Urothelium cell line (cell line): ENCODE measurements at places on chromosomes 7 and 10.

- no peak for DNase-seq
These were observed 12.2 kb downstream of the ADAM12 start for GRCh38 chr10:126375926-126376554.

GRCh38 chr7:108805808-108806397, 236.2 kb downstream of the DNAJB9 start:
- DNase-seq = peak; percentile 48

GRCh38 chr7:126700807-126701604, 551.7 kb downstream of the GRM8 start:
- DNase-seq = peak; percentile 71

- no peak for DNase-seq
These were observed 56.3 kb upstream of the ABCB5 start for GRCh38 chr7:20558963-20559716.

DNA sequence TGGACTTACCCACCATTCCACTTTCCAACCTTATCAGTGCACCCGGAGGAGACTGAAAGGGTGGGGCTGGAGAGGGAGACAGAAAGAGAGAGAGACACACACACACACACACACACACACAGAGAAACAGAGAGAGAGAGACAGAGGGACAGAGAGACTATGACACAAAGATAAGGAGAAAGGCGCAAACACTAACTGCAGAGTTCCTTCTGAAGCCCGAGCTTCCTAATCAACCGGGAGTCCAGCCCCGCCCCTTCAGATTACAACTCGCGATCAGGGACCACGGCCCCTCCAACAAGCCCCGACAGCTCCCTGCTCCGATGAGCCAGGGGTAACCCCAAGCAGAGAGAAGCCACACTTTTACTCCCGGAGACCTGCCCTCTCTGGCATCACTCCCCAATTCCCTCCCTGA, 499 bp downstream of the GAL3ST4 start:
- DNase-seq = no peak

DNA sequence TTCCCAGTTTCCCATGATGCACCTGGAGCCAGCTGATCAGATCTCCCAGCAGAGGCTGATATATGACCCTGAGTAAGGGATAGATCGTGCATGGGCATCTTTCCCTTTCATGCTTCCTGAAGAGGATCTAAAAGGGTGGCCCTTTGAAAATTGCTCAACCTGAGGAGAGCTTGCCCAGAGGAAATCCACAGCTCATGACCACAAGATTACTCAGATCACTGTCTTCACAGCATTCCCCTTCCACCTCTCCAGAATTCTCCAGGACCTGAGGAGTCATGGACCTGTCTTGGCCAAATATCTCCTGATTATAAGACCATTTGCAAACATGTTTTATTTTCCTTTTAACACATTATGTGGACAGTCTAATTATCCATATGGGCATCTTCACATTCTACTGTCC, 328.1 kb downstream of the LHFPL3 start:
- DNase-seq = no peak

GRCh38 chr7:94250124-94250523, 144.6 kb upstream of the COL1A2 start:
- DNase-seq = no peak

GRCh38 chr10:103657061-103657591, 163.6 kb downstream of the NEURL1 start:
- no peak for DNase-seq

GRCh38 chr10:11698691-11699549, 43.3 kb upstream of the ECHDC3 start:
- DNase-seq = no peak

- no peak for DNase-seq
These were observed 35.8 kb upstream of the TMEM236 start for GRCh38 chr10:17716161-17716560.

DNA sequence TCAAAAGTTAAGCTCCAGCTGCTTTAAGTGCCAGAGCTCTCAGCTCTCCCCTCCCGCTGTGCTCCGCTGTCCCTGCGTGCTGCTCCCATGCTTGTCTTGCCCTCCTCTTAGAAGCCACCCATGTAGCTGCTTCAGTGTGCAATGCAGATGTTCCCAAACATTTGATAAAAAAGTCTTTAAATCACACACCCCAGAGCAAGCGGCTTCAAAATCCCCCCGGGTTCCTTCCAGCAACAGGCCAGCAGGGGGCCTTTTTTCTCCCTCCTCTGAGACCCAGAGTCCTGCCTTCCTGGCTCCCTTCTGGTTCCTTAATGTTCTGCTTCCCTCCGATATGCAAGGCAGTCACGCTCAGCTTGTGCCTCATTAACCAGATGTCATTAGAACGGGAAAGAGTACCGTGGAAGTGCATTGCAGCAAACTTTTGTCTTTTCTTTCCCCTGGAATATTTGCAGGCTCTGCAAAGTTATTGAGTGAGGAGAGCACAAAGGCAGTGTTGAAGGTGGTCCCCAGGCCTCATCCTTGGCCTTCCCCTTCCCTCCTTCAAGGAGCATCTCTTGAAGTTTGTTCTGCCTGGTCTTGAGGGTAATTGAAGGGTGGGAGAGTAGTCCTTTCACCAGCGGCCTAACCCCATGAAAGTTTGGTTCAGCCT, 25.5 kb downstream of the LDB3 start:
- peak; percentile 37 for DNase-seq

- DNase-seq = no peak
These were observed 39.9 kb upstream of the PPP2R2D start for GRCh38 chr10:131860806-131861440.

DNA sequence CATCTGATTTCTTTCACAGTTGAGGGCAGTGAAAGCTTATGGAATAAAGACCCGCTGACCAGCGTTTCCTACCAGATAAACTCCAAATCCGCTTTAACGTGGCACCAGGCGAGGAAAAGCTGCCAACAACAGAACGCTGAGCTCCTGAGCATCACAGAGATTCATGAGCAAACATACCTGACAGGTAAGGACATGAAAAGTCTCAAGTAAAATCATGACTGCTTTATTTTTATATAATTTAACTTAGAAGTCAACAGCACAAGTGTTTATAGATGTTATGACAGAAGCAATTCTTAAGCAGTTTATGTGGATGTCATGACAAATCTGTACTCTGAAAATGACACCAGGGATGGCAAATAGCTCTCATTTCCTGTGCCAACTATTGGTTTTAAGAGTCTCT, 24.5 kb downstream of the MRC1 start:
- no peak for DNase-seq

DNA sequence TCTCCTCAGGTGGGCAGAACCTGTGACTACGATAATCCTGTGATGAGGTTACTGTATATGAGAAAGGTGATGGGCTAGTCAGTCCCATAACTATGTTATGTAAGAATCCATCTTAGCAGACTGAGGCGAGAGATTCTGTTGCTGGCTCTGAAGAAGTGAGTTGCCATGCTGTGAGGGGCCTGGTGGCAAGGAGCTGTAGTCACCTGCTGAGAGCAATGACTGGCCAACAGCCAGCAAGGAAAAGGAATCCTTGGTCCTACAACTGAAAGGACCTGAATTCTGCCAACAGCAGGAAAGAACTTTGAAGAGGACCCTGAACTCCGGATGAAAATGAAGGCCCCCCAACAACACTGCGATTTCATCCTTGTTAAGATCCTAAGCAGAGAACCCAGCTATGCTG, 31.0 kb upstream of the DNAJB12 start:
- no peak for DNase-seq

DNA sequence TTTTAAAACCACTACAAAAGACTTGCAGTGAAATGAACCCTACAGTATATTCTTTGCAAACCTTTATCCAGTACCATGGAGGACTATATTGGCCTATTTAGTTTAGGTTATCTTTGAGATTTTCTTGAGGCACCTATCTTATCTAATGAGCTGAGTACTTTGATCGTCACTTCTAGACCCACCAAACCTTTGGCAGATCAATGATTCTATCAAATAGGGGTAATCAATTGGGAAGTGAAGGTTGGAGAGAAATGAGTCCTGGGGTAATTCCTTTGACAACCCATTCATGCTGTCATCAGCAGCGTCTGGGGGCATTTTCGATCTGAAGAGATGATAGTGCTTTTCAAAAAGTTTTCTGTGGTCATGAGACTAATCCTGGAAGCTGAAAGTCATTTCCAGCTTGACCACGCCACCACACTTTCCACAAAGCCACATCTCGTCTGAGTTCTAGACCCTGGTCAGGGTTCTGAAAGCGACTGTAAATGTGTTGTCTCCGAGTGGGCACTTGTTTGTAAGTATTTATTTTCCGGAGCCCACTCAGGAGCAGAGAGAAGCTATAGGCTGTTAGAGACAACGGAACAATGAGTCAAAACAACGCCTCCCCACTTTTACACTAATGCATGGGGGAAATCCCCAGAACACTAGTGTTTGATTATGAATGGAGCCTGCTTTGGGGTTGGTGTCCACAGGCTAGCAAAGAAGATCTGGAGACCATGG, 4.8 kb downstream of the EGR2 start:
- no peak for DNase-seq

DNA sequence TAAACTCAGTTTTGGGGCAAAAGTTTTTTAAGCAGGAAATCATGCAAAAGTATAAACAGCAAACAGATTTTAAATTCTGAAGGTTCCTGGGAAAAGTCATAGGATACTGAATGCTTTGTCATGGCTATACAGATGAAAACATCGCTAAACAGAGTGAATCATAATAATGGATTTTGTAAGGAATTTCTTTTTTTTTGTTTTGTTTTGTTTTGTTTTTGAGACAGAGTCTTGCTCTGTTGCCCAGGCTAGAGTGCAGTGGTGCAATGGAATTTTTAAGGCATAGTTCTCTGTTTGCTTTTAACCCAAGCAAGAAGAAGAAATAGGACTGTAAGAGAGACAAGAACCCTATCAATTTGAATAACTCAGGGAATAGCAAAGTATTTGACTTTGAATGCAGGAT, 285.3 kb downstream of the NRG3 start:
- no peak for DNase-seq

DNA sequence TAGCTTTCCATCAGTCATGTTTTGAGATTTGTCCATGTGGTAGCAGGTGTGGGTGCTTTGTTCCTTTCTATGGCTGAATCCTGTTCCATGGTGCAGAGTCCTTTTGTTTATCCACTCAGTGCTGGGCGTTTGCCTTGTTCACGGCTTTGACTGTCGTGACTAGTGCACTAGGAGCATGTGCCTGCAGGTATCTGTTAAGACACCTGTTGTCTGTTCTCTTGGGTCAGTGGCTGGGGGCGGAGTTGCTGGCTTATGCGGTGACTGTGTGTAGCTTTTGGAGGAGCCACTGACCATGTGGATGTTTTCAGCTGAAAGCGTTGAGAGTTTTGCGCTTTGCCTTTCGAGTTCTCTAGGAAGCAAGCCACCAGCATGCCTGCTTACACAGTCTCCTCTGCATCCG, 573.1 kb upstream of the FOXK1 start:
- no peak for DNase-seq

DNA sequence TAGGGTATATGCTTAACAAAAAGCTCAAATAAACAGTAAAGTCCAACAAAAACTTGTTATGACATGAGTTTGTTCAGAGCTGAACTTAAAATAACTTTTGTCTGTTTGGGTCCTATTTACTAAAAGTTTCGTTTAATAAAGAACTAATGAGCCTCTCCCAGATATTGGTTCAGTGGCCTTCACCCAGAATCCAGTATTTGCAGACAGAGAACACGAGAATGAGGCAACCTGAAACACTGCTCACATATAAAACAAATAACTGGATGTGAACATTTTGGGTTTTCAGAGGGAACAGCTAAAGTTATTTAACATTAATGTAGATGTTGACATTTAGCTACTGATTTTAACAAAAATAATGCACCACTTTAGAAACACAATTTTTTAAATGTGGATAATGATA, 98.3 kb downstream of the RNF133 start:
- DNase-seq = no peak

GRCh38 chr10:72322280-72323058, 32.2 kb downstream of the DNAJB12 start:
- peak; percentile 73 for DNase-seq

GRCh38 chr10:54470324-54470631, 330.8 kb downstream of the PCDH15 start:
- DNase-seq = peak; percentile 4

DNA sequence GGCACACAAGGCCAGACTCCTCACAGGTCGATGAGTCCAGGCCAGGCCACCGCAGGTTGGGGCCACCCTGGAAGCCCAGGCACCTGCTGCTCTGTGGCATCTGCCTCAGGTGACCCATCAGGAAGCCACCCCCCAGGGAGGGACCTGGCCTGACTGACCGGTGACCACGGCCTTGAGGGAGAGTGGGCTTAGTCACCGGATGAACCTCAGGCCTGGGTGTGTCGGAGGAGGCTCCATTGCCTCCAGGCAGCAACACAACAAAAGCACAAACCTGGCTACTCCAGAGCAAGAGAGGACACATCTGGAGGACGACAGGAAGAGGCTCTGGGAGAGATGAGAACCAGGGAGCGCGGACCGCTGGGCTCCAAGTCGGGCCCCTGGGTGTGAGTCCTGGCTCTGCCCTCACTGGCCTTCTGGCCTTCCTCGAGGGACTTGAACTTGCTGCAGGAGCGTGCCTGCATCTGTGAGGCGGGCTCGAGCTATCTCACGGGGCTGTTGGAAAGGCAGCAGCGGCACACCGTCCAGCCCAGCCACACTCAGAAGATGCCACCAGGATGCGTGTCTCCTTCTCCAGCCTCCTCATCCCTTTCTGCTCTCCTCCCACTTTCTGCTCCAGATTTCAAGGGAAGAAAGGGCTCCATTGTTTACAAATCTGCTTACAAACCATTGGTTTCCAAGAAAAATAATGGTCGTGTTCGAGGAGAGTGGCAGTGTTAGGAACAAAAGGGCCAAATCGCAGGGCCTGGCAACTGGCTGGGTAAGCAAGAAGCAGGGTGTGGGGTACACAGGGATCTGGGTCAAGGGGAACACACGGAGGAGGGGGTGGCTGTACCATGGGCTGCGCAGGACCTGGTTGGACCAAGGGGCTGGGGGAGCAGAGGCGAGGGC, 152.9 kb downstream of the ADAM12 start:
- no peak for DNase-seq

DNA sequence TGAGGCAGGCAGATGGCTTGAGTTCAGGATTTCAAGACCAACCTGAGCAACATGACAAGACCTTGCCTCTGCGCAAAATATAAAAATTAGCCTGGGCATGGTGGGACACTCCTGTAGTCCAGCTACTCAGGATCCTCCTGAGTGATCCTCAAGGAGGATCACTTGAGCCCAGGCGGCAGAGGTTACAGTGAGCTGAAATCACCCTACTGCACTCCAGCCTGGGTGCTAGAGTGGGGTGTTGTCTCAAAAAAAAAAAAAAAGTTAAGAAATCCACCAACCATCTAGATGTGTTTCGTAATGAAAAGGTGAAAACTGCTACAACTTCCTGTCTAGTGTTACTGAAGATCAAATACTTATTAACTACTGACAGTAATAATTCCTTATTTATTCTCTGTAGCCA, 8.1 kb downstream of the GLCCI1 start:
- DNase-seq = no peak

GRCh38 chr7:18626086-18626485, 130.5 kb downstream of the HDAC9 start:
- DNase-seq = no peak

DNA sequence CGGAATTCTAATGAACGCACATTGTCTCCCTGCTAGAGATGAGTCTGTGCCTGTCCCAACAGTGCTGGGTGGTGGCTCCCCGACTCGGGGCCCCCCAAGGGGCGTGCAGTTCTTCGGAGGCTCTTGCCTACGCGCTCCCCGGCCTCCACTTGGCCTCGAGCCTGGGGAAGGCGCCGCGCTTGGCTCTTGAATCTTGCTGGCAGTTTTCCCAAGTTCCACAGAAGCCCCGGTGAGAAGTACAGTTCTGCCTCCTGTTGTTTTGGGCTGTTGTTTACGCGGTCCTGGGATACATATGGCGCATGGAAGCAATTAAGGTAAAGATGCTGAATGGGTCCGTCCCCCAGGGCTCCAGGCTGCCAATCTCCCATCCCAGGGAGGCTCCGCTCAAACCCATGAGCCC, 32.6 kb upstream of the UNCX start:
- DNase-seq = no peak
